ENCODE measurements at places on chromosomes 1 and 21.

DNA sequence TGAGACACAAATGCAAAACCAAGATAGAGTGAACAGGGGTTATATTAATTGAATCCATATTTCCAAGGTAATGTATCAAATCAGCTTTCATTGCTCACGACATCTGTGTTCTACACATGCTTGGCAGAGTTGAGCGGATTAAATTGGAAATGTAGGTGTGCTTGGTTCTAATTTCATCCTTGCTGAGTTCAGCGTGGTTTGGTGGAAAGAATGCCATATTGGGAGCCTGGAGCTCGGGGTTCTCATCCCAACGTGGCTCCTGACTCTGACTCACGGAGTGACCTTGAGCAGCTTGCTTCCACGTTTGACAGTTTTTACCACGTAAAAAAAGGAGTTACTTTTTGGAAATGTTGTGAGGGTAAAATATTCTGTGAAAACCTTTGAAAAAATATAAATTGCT is 92.0 kb downstream of the MTR start:
- DNase-seq, result no peak

DNA sequence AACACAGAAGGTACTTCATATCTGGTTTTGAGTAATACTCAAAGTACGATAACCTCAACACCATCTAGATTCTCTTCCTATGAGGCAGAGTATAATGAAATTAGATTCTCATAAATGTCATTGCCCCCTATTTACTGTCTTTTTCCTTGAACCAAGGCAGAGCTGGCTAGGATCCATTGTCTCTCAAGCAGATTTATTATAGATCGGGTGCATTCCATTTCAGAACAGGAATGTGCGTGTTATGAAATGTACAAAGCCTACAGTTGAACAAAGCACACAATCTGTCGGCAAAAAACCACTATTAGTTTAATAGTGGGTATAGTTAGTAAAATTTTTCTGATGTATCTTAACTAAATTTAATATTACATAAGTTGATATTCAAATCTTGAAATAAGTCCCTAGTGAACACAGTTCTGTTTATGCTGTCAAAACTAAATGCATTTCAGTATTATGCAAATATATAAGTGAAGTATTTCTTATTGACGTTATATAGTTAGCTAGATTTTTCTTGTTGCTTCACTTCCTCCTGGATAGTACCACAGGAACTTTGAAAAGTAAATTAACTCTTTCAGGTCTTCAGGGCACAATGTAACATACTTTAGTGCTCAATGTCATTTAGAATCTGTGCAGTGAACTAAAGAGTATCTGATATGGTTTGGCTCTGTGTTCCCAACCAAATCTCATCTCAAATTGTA is 92.1 kb downstream of the DDAH1 start:
- no peak for DNase-seq

DNA sequence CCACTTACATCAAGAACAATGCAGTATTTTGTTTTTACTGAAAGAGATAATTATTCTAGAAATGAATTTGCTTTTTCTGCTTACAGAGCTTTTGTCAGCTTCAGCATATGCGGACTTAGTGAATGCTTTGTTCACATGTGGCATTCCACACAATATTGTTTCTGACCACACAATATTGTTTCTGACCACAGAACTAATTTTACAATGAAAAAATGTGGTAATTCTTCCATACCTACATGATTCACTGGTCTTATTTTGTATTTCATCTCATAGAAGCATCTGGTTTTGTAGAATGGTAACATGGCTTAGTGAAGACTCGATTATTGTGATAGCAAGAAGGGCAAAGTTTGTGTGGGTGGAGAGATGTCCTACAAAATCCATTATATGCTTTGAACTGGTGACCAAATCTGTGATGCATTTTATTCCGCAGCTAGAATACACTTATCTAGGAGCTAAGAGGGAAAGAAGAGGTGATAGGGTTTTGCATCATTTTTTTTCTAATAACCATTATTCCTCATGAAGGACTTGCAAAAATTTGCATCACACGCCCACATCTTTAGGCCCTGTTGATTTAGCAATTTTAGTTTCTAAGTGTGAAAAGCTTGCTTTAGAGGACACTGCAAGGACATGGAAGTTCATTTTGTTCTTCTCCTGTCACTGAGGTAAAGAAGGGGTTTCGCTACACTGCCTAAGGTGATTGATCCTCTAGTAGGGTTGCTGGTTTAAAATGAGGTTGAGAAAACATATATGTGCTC is 75.3 kb downstream of the HLX start:
- DNase-seq, result no peak

GRCh38 chr1:3677484-3677883 is 25.2 kb downstream of the TP73 start:
- DNase-seq, result no peak

DNA sequence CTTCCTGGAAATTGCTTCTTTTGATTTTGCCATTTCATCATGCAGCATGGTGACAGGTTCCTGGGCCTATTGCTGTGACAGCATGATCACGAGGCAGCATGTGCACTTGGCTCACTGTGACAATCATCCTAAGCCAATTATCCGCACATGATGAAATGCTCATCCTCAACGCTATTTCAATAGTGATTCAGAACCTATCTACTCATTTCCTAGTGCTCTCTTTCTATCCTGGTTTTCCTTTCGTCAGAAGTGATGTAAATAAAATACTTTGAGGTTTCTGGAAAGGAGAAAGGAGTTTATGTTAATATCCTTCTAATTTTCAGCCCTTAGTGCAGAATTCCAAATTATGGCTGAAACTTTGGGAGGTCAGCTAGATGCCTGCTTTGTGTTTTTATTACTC is 110.6 kb upstream of the ADAMTS5 start:
- no peak for DNase-seq

GRCh38 chr1:227781314-227781930 is 34.1 kb upstream of the PRSS38 start:
- DNase-seq, result no peak

DNA sequence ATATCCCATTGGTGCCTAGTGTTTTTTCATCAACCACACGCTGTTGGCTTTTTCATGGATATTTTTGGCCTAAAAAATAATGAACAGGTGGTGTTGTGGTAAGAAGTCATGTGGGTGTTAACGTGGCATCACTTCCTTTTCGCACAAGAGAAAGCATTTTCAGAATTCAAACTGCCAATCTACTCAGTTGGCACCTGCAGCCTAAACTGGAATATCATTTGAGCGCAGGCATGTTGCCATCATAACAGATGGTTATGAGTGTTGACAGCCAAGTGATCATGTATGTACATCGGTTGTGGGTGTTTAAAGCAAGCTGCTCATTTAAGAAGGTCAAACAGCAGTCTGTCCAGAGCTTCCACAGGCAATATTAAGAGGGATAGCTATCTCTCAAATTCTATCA is 1963.0 kb downstream of the NCAM2 start:
- DNase-seq, result no peak

GRCh38 chr1:203480084-203480483 is 4.5 kb downstream of the PRELP start:
- no peak for DNase-seq

DNA sequence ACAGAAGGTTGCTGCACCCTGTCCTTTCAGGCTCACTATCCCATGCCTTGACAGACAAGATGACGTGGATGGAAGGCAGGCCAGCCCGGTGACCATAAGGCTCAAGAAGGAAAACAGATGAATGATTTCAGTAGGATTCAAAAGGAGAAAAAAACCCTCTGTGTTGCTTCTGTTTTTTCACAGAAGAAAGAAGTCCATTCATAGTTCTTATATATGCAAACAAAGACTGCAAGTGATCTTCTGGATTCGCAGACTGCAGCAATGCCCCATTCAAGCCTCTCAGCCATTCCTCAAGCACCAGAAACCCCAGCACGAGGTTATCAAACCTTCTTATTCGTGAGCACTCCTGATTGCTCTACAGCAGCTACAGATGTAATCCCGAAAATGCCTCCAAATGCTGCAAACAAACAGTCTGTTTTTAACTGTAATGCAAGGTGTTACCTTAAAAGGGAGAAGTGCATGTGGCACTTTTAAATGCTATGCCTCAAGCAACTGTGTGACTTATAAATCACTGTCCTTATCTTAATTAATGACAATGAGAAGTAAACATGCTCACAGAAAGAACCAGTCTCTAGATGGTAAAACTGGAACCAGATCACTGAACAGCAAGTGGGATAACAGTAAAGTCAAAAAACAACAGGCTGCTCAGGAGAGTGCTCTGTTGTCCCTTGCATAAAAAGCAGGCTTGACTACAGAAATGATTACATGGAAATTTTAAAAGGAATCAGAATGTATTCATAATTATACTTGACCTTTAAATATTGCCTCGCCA is 173.9 kb downstream of the HHIPL2 start:
- no peak for DNase-seq

DNA sequence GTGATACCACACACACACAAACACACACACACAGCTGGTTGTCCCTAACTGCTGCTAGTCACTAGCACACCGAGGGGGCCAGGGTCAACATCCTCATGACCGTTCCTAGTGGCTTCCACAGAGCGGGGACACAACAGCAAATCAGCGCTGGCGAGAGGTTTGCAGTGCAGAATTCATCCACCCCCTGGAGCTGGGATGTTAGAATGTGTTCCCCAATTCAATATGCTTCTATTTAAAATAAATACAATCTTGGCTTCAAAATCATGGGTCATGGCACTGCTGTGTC is 16.2 kb upstream of the C2CD2 start:
- no peak for DNase-seq

GRCh38 chr1:145858238-145858900 is 512 bp downstream of the PIAS3 start:
- DNase-seq, result no peak

DNA sequence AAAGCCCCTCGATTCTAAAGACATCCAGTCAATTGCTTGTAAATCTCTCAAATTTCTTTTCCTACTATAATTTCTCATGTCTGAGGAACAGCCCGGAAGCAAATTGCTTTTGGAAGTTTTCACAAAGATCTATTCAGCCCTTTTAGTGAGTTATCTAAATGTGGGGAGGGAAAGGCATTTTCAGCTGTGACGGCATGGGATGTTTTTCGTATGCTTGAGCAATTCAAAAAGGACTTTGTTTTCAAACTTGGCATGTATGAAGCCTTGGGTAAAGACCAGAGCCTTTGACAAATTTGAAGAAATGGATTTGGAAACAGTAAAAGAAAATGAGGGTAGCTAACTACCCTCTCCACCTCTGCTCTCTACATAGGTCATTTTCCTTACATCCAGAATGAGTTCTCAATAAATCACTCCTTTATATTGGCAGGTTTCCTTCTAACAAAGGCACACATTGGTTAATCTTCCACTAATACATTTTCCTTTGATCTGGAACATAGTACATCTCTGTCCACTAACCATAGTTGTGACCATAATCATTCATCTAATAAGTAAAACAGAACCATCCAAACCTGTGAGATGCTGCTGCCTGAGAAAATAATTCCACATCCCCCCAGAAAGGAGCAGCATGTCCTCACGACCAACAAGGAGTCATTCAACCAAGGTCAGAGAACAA is 66.1 kb upstream of the ADAM30 start:
- DNase-seq, result no peak

GRCh38 chr1:197081117-197081753 is 14.2 kb upstream of the F13B start:
- no peak for DNase-seq

- DNase-seq, result no peak
These were observed 55.0 kb upstream of the SYT6 start for GRCh38 chr1:114208714-114209113.

DNA sequence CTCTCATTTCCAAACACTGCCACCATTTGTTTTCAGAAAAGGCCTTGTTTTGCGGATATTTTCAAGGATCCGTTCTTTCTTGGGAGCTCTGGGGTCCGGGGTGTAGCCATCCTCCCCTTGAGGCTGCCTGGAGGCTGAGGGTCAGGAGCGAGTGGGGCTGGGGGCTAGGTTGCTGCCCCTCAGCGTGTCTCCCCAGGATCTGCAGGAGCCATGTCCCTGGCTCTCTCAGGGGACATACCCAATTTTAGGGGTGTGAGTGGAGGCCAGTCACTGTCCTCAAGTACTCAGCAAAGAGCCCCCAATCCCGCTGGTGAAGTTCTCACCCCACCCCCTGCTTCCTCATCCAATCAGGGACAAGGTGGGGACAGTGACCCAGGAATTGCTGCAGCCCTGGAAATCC is 15.0 kb upstream of the PRDM16 start:
- DNase-seq, result no peak

GRCh38 chr1:50783286-50783685 is 176.8 kb downstream of the FAF1 start:
- DNase-seq, result no peak

- DNase-seq, result no peak
These were observed 170.7 kb downstream of the IER5 start for GRCh38 chr1:181259026-181259745.

DNA sequence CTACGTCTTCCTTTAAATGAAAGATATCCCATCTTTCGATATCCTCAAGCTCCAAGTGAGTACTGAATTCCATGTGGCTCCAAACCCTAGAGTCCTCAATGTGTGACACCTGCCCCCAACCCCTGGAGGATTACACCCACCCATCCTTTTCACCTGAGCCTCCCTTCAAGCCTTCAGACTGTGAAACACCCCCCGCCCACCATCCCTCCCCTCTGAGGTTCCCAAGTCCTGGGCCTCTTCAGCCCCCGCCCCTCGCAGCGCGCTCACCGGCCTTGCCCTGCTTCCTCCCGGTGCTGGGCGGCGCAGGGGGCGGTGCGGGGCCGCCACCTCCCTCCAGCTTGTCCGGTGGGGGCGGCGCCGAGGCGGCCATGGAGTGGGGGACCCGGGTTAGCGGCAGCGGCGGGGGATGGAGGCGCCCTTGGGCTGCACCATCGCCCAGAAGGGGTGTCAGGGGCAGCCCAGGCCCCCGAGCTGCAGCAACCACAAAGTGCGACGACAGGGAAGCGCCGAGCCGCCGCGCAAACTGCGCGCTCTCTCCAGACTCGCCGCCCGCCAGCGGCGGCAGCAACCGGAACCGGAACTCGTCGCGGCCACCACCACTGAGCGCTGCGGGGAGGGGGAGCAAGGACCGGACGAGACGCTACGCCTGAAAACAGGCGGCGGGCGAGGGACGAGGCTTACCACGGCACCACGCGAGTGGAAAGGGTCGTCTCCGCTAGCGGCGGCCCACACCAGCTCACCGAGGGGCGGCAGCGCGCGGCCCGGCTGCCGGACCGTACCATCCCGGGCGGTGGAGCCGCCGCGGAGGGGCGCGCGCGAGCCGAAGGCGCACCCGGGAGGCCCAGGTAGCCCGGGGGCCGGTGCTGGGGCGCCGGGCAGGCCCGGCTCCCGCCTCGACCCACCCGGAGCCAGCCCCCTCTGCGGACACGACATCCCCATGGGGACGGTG is at the start of gene PYGO2:
TSS of gene PYGO2 (minus strand) at position 576 of the 949 bp plus-strand sequence. CDS start at position 370, 206 bp downstream.
- peak; percentile 86 for DNase-seq

- no peak for DNase-seq
These were observed 28.8 kb downstream of the TFF3 start for GRCh38 chr21:42286416-42286815.
